ENCODE measurements at places on chromosomes 5 and 9. TPM values are rescaled to one million over a fixed set of nuclear protein-coding genes. Genes with fewer than 3 reads are reported as not detected.
A peak's percentile ranks its signal among the peaks of the same experiment; 100 is the strongest.

DNA sequence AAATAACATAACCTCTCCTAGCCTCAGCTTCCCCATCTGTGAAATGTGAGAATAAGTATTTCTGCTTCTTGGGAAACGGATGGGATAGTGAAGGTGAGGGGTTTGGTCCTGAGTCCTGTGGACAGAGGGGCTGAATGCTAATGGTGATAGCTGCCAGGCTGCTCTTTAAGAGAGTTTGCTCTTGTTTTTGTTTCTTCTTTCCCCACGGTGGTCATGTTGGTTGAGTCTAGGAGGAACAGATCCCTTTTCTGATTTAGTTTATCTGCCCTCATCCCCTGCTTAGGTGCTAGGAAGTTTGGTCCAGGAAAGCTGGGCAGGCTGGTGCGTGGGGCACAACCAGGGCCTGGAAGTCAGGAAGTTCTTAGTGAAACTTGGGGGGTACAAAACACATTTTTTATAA lies 7.7 kb upstream of the PITX1 start:
- no peak for DNase-seq

DNA sequence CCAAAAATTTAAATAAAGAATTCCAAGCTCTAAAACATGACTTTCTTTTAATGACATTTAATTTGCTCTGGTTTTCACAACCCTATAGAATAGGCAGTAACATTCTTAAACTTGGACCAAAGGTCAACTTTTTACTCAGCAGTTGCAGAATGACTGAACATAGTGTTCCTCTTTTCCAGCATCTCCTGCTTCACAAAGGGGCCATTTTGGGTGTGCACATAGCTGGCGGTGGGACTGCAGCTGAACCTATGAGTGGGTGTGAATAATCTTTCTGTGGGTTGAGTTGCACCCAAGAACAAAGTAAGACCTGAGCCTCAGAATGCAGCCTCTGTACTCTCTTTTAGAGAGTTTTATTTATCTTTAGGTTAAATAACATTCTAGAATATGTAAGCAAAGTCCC lies 96.9 kb upstream of the HAPLN1 start:
- no peak for DNase-seq

GRCh38 chr5:113846941-113847340 lies 333.4 kb downstream of the YTHDC2 start:
- DNase-seq = no peak

GRCh38 chr9:26657958-26658357 lies 234.6 kb downstream of the CAAP1 start:
- DNase-seq = no peak

DNA sequence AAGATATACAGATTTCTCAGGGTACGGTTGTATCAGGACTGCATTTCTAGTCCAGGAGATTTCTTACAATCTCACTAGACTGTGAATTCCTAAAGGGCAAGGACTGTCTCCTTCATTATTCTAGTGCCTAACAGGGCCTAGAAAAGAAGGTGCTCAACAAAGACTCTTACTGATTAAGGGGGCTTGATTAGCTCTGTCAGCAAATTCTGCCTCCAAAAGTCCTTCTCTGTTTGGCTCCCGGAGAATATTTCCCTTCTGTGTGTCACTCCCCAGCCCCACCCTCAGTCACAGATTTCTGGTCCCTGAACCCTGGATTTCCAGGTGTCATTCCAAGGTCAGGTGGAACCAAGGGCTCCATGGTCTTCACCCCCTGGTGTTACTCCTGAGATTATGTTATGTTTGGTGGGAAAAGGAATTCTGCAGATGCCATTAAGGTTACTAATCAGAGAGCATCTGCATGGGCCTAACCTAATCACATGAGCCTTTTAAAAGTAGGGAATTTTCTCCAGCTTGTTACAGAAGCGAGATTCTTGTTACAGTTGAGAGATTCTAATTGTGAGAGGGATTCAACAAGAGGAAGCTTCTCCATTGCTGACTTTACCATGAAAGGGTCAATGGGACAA lies 167.7 kb upstream of the LHFPL2 start:
- DNase-seq = no peak

GRCh38 chr9:86230858-86231257 lies 28.6 kb downstream of the C9orf153 start:
- no peak for DNase-seq

PFN3 gene
- not detected for total RNA-seq

ZNF346 gene
- 19.1 TPM for total RNA-seq

LCN1 gene
- total RNA-seq = not detected

GRCh38 chr5:160165137-160166068 lies 46.2 kb upstream of the PWWP2A start:
- DNase-seq = peak; percentile 75

DNA sequence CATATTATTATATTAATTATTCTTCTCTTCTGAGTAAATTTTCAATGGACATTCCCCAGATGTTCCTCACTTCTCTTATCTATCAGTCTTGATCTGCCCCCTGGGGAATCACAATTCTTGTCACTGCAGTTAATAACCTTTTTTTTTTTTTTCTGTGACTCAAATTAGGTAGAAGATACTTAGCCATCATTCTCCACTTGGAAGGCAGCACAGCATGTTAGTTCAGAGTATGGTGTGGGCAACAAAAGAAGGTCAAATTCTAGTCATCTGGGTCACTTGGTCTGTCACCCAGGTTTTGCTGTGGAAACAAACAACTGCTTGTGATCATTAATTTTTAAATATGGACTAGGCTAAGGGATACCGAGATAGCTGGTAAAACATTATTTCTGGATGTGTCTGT lies 8.1 kb upstream of the MOB3B start:
- DNase-seq = no peak

GRCh38 chr5:68435611-68436010 lies 220.1 kb downstream of the PIK3R1 start:
- DNase-seq = peak; percentile 83

- no peak for DNase-seq
Observed at GRCh38 chr5:78300464-78301045, 6.1 kb upstream of the AP3B1 start.

DNA sequence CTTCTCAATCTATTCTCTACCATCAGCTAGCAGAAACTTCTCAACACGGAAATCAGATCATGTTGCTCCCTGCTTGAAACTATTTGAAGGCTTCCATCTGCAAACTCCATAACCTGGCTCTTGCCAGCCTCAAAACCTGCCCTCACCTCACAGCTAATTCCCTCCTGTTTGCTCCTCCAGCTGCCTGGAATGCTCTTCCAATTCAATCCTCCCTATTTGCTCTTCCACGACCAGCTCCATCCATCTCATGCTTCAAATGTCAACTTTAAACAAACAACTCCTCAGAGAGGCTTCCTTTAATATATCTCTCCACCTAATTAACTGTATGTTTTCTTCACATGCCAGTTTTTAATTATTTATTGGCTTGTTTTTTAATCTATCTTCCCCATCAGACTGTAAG lies 1.5 kb downstream of the PLAA start:
- DNase-seq = no peak

DNA sequence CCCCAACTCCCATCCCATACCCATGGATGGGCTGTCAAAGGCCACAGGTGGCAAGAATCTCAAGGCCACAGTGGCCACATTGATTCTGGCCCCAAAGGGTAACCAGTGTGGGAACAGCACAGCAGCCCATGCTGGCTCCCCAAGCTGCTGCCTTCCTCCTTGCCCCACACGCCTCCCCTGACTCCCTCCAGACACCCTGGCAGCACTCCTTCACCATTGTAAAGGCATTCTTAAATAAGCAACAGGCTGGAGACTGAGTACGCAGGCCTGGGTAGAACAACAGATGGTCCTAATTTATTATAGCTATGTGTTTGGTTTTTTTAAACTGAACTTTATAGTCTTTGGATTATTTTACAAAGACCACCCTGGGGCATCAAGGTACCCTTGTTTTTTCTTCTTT lies 158.8 kb downstream of the TSSK1B start:
- DNase-seq = no peak

DNA sequence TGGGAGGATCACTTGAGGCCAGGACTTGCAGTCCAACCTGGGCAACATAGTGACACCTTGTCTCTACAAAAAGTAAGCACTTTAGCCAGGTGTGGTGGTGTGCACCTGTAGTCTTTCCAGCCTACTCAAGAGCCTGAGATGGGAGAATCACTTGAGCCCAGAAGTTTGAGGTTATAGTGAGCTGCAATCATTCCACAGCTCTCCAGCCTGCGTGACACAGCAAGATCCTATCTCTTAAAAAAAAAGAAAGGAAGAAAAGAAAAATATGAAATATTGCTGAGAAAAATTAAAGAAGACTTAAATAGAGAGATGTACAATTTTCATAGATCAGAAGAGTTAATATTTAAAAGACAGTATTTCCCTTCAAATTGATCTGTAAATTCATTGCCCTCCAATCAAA lies 76.4 kb downstream of the SMIM15 start:
- no peak for DNase-seq

DAB2 gene
- 122 TPM for total RNA-seq

- no peak for DNase-seq
Observed at GRCh38 chr9:130325921-130326320, 60.4 kb downstream of the HMCN2 start.

GRCh38 chr5:170546282-170546681 lies 42.5 kb downstream of the KCNIP1 start:
- no peak for DNase-seq

- no peak for DNase-seq
Observed at GRCh38 chr9:86549401-86549811, 195.2 kb upstream of the TUT7 start.

PAPPA gene
- total RNA-seq = 0.77 TPM

DNA sequence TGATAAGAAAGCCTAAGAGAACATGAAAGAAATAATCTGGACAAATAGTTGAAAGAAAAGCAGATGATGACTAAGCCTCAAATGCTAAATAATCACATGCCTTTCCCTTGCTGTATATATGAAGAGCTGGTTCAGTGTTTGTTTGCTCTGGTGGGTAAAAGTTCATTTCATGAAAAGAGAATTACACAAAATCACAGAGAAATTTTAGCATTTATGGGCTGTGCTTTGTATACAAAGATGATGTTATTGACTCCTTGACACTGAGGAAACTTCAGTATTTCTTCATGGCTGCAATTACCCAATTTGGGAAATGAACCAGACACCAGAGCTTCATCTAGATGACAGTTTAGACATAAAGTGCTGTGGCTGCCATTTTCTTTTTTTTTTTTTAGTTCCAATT lies 527.2 kb downstream of the NR2F1-AS1 start:
- DNase-seq = no peak

DNA sequence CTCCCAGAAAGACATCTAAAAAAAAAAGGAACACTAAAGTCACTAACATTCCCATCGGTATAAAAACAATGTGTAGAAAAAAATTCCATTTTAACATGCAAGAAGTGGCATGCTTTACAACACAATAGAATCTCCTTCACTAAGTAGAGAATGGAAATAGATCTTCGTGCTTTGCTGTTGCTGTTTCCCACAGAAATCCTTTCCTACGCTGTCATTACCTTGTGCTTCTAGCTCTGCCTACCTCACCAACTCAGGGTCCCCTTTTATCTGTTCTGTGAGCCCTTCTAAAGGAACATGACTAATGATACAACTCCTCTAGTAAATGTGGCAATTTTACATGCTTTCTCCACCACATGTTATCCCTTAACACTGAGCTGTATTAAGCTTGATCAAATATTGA lies 202.9 kb downstream of the MCTP1 start:
- DNase-seq = no peak

LAMC3 gene
- total RNA-seq = 68.3 TPM

DNA sequence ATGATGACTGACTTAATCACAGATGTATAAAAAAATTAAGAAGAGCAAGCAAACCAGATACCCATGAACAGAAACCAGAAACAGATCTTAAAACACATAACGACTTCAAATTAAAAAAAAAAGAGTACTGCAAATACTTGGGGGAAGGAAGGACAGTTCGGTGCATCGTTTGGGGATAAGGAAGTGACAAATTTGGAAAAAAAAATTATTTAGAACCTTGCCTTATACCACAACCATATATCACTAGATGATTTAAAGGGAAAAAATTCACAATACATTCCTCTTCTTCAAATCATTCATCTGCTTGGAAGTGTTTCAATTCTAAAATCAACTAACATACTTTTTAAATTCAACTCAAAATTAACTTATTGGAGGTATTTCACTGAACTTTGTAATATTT lies 1038.6 kb upstream of the DMAC1 start:
- DNase-seq = no peak

- DNase-seq = no peak
Observed at GRCh38 chr5:74177961-74178360, 462.6 kb downstream of the ENC1 start.

DNA sequence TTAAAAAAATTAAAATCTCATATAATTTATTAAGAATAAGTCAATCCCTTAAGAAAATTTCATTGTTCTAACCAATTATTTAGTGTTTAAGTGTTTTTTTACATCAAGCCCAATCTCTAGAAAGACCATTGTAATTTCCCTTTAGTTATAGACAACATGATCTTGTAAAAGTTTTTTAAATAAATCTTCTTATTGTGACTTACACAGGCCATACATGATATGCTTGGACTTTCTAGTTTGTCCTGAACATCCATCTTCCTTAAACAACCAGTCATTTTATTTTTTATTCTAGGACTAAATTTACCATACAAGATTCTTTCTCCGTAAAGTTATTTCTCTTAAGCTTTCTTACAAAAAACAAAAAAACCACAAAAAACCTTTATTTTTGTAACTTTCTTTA lies 126.5 kb upstream of the MAST4 start:
- no peak for DNase-seq

DNA sequence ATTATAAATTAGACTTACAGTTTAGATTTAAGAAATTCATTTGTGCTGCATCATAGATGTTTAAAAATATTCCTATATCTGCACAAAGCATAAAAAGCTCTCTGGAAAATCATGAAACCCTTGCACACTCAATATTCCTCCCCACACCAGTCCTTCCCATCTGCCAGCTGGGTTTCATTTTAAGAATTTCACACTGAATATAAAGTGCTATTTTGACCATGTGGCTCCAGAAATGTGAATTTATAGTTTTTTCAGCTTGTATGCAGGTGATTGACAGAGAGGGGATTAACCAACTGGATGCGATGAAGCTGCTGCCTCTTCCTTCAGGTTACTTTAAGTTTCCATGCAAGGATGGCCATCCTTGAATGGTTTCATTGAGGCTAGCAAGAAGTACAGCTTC lies 346.3 kb downstream of the NDUFS4 start:
- DNase-seq = no peak

- no peak for DNase-seq
Observed at GRCh38 chr5:167684251-167684650, 607.2 kb upstream of the WWC1 start.

- DNase-seq = no peak
Observed at GRCh38 chr5:151383011-151383410, 35.7 kb upstream of the SLC36A2 start.

SCGB3A2 gene
- total RNA-seq = not detected

All from spleen (tissue), 13 donors.